Neural progenitor cell (in vitro differentiated cells): ENCODE measurements at places on chromosomes 6 and 20. TPM values are rescaled to one million over a fixed set of nuclear protein-coding genes. Genes with fewer than 3 reads are reported as not detected.
A peak's percentile ranks its signal among the peaks of the same experiment; 100 is the strongest.

DNA sequence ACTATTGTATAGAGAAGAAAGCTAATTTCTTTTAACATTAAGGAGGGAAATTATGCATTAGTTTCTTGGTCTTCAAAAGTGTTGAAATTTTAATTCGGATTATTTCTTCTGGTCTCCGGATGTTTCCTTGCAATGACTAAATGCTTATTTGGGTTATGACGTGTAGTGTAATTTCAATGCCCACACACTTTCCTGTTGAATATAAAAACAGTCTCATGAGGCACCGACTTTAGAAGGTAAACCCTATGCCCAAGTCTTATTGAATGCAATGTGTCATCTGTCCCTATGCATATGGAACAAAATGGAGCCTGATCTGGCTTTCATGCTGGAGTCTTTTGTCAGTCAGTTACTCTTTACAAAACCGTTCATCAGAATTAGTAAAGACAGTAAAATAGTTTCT lies 17.7 kb downstream of the GJA1 start:
- DNase-seq = no peak

GRCh38 chr20:4134861-4135379 lies 119.6 kb upstream of the RNF24 start:
- DNase-seq = no peak

DNA sequence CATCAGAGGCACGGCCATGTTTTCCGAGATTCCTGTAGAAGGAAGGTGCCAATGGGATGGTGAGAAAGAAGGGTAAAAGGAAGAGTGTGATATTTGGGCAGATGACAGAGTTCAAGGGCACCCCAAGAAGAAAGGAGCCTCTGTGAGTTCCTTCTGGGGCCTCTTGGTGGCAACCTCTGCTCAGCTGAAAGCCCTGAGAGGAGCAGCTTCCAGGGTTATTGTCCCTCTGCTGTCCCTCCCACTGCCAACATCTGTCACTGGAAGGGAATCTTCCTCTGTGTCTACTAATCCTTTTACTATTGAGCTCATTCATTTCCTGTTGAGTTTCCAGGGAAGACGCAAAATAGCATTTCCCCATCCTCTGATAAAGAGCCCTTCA lies 40.0 kb upstream of the KCNK16 start:
- peak; percentile 73 for DNase-seq

GRCh38 chr6:48113130-48113529 lies 2.1 kb upstream of the PTCHD4 start:
- DNase-seq = peak; percentile 7

The ANGPT4 gene
- 0.06 and 0.19 TPM in 2 replicates for total RNA-seq

DNA sequence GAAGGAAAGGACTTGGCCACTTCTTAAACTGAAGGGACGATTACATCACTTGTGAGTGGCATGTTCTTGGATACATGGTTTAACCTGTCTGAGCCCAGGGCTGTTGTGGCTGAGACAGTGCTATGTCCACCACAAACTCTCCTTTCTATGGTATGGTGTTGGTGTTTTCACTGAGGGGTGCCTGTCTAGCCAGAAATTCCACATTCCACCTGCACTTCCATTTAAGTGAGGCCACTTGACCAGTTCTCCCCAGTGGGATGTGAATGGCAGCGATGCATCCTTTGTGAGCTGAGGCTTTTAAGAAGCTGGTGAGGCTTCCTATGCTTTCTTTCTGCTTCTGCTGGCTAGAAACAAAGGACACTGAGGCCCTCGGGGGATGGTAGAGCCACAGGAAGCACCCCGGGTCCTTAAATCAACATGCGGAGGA lies 151.4 kb upstream of the CHD6 start:
- peak; percentile 44 for DNase-seq

DNA sequence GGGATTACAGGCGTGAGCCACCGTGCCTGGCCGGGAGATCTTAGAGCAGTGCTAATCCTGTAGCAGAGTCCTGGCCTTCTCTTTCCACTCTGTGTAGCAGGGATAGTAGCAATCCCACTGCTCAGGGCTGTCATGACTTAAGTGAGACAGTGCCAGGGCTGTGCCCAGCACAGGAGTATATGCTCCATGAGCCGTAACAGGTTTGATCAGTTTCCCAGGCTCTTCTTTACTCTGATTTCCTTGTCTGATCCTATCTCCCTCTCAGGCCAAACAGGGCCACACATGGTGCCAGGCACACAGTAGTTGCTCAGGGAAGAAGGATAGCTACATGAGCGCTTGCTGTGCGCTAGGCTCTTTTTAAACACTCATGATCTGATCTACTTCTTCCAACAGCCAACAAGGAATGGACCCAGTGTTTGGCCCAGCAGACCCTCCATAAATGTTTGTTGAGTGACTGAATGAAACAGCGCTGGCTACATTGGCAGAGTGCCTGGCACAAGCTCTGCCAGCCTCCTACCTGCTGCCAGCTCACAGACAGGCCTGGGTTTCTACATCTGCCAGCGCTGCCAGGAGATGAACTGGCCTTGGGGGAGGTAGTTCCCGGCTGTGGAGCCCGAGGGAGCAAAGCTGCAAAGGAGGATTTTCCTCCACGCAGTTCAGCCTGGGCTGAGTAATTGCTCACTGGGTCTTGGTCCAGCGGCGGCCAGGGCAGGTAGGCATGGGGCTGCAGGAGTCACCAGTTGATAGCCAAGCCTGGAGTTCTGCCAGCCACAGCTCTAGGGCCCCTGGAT lies 36.9 kb downstream of the SNAI1 start:
- no peak for DNase-seq

DNA sequence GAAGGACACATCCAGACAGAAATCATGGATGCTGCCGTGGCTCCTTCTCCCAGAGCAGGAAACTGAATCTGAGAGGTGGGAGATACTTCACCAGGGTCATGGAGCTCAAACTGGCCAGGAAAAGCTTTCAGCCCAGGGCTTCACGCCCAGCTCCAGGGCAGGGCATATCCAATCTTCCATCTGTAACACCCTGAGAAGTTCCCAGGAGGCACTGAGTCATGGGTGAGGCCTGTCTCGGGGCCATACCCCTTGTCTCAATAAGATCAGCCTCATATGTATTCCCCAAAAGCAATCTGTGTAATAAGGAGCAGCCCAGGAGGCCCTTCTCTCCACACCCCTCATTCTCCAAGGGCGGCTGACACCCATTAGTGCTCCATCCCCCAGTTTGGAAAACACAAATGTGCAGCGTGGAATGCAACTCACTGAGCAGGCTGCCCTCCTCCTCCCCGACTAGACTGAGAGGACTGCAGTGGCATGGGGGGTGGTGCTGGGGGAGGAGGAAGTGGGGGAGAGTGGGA lies 439.3 kb upstream of the SULF2 start:
- no peak for DNase-seq

The SYCP2 gene
- 0.06 and 0.88 TPM in 2 replicates for total RNA-seq

- DNase-seq = no peak
These were observed 54.0 kb upstream of the AKIRIN2 start for GRCh38 chr6:87755708-87756671.

- DNase-seq = no peak
These were observed 139.7 kb downstream of the PLCB1 start for GRCh38 chr20:8271727-8272126.

The ARFRP1 gene
- total RNA-seq = 18.3 and 32.6 TPM in 2 replicates

The GSTA1 gene
- not detected in 2 replicates for total RNA-seq

The JAG1 gene
- 121 and 129 TPM in 2 replicates for total RNA-seq

DNA sequence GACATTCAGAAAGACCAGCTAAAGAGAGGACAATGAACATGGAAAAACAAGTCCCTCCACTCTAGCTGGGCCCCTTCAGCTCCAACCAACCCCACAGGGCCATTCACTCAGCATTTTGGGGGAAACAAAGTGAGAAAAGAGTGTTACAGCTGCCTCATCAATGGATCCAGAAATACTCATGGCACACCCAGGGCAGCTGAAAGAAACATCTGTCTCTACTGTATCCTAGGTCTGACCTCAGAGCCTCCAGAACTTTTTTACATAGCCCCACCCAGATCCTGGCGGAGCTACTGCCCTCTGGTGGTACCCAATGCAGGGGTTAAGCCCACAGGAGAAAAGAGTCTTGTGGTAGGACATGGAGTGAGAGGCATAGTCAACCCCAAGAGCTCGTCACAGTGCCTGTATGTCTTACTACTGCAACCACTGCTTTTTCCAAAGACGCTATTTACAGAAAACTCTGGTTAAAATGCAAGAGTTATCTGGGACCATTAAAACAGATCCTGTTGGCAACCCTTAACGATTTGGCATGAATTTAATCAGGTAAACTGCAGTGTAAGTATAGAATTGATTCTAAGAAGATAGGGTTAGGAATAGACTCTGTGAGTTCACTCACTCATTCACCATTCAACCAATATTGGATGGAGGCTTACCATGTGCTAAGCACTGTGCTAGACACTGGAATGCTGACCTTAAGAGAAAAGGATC lies 37.4 kb upstream of the FAM83C start:
- peak; percentile 65 for DNase-seq

- DNase-seq = no peak
These were observed 46.2 kb upstream of the RNF144B start for GRCh38 chr6:18340781-18341551.

DNA sequence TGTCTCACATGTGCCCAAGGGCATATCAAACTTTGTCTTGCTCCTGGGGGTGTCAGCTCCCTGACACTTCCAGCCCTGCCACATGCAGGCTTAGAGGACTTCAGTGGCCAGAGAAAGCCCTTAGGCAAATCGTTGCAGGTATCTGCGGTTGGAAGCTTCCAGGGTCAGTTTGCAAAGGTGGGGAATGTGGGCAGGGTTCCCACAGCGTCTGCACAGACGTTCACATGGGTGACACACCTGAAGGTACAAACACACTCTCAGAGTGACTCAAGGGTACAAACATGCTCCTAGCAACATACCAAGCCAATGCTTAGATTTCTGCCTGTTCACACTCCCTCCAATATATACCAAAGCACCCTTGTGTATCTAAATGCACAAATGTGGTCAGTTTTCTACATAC lies 30.0 kb downstream of the VSTM2L start:
- DNase-seq = no peak

The PFDN4 gene
- total RNA-seq = 198 and 597 TPM in 2 replicates

The PACSIN1 gene
- total RNA-seq = 0.41 and 1.8 TPM in 2 replicates

DNA sequence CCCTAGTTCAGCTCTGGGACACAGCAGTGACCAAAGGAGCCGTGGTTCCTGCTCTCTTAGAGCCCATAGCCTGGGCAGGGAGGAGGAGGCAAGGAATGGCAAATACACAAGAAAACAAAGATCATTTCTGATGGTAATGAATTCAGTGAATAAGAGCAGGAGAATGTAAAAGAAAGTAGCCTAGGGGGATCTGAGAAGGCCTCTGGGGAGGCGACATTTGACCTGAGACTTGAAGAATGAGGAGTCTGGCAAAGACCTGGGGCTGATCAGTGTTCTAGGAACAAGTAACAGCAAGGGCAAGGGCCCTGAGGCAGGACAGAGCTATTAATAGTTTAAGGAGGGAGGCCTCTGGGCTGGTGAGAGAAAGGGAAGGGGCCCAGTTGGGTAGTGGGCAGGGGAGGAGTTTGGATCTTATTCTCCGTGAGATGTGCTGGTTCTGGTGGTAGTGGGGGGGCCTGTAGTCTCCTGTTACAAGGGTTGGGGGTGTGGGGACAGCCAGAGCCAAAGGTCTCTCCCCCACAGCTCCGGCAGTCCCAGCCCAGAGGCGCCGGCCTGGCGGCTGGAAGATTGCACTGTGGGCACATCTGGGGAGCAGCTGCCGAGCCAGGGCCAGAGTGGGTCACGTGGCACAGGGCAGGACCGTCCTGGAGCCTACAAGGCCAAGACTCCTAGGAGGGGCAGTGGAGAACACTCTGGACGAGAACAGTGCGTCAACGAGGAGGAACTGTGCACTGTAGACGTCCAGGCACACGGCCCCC lies 9.3 kb upstream of the ID1 start:
- DNase-seq = peak; percentile 37

- DNase-seq = no peak
These were observed 3.9 kb upstream of the RBM24 start for GRCh38 chr6:17277256-17277655.

GRCh38 chr20:57630061-57630460 lies 9.8 kb upstream of the ZBP1 start:
- DNase-seq = no peak

- DNase-seq = peak; percentile 66
These were observed 14.8 kb downstream of the FAXC start for GRCh38 chr6:99334526-99335127.

The CFB gene
- 0.50 TPM in 1 of 2 replicates, not detected in the other for total RNA-seq

DNA sequence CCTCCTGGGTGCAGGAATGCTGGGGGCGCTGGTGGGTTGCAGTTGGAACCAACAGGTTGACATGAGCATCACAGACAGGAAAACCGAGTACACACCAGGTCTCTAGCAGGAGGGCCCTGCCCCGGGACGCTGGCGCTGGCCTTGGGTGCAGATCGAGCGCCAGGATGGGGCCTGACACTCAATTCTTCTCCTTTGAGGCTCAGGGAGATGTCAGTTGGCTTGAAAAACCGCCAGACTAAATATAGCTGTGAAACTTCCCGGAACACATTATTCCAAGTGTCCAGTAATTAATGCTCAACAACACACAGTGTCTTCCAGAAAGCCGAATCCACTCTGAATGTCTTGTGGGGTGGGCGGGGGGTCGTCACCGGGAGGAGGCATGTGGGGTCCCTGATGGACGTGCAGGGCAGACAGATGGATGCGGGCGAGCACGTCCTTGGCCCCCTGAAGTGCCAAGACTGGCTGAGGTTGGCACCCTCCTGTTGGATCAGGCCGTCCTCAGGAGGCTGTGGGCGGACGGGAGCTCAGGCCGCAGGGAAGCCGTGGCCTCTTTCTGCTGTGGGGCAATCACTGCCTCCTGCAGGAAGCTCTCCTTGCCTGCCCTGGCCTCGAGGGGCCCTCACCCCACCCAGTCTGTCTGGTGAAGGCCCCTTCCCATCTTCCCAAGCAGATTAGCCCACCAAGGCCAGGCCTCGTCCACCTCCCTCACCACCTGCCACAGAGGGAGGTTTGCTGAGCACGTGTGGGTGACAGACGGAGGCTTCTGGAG lies 19.4 kb upstream of the GATA5 start:
- DNase-seq = no peak

The SSTR4 gene
- total RNA-seq = not detected in 2 replicates

The C4A gene
- total RNA-seq = 1.7 and 4.3 TPM in 2 replicates

The XPO5 gene
- total RNA-seq = 62.5 and 65.0 TPM in 2 replicates

DNA sequence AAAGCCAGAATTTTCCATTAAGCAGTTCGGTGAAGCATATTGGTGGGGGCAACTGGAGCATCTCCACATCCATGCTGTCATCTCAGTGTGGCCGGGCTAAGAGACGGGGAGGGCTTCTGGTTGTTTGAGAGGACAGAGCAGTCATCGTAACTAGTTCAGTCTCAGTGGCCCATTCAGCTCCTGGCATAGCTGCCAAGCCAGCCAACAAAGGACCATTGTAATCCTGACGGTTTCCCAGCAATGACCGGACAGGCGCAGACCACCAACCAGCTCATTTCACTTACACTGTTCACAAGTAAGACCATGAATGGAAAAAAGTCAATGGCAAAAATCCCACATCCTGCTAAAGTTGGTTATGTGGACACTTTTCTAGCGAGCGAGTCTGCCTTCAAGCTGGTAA lies 14.9 kb upstream of the HDDC2 start:
- DNase-seq = peak; percentile 67

DNA sequence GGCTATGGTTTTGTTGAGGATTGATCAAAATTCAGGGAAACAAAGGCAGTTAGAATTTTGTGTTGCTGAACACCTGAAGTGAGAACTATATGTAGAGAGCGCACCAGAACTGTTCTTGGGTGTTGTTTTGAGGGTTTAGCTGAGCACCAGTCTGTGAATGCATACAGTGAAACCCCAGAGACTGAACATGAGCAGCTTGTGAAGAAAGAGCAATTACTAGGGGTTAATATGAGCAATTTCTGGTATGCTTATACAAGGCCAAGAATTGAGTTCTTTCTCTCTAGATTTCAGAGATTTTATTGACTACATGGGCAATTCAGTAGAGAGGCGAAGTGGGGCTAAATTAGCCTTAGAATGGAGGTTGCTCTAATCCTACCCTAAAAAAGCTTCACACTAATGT lies 93.9 kb downstream of the CD2AP start:
- no peak for DNase-seq

The ISM1 gene
- 0.06 TPM in 1 of 2 replicates, not detected in the other for total RNA-seq
